Foreskin fibroblast (primary cell): ENCODE measurements at places on chromosomes 2 and 18.

- DNase-seq = no peak
Observed at GRCh38 chr2:226956659-226957058, 120.8 kb downstream of the RHBDD1 start.

GRCh38 chr18:72672364-72673184 is 128.4 kb upstream of the CBLN2 start:
- DNase-seq = peak; percentile 22

GRCh38 chr18:73235491-73235890 is 367.7 kb upstream of the NETO1 start:
- peak; percentile 92 for DNase-seq

GRCh38 chr18:2971741-2972552 is 41.0 kb downstream of the LPIN2 start:
- DNase-seq = no peak

GRCh38 chr2:9099341-9099751 is 95.9 kb upstream of the MBOAT2 start:
- DNase-seq = no peak

DNA sequence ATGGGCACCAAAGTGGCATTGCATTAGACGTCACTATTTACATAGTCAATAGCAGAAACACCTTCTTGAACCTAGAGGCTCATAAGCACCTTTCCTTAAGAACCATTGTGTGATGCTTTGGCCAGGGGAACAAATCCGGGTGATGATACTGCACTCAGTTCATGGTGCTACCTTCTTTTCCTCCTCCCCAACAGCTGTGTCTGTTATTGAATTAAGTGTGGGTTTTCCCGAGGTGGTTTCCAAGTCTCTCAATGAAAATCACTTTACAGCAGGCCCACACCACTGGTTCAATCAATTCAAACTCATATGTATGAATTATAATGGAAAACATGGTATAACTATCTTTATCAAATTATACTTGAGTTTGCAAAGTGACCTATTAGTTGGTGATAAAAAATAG is 9.3 kb upstream of the EFEMP1 start:
- DNase-seq = no peak

DNA sequence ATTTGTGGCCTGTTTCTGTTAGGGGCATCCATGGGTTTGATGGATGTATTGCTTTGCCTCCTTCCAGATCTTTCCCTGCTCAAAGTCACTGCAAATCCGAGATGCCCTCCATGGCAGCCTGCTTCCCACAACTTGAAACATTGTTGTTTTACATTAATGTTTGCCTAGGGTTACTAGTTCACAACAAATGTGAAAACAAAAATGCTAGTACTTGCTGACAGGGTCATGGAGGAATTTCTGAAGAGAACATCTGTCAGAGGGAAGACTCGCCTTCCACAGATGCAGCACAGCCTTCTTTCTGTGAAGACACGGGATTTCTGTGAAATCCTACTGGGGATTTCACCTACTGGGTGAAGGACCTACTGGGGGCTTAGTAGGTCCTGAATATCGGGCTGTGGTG is 260.0 kb upstream of the FN1 start:
- DNase-seq = peak; percentile 62

GRCh38 chr2:183093857-183094657 is 15.5 kb downstream of the DUSP19 start:
- peak; percentile 68 for DNase-seq

DNA sequence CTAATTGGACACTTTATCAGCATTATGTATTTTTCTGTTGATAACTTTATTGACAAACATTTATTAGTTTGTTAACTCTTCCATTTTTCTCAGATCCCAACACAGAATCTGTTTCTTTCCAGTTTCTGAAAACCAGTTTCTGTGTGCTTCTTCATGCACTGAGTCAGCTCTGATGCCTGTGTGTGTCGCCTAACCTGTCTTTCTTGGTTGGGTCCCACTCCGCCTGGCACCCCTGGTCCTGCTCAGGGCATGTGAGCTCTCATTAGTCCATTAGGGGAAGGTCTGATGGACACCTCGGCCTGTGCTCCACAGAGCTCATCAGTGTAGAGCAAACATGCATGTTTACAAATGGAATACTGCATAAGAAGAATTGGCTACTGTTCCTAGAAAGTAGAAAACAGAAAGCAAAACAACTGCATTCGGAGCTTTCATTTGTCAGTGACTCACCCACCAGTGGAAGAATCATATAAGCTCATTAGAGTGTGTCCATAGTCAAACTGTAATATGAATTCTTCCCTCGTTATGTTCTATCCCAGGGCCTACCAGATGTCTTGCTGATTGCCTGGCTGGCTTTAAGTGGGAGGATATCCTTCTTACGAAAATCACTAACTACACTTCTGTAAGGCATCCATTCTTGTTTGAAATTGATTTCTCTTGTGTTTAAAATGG is 137.7 kb downstream of the SNTG2 start:
- peak; percentile 66 for DNase-seq
